ENCODE measurements at places on chromosomes 5 and 9. TPM values are rescaled to one million over a fixed set of nuclear protein-coding genes. Genes with fewer than 3 reads are reported as not detected.

DNA sequence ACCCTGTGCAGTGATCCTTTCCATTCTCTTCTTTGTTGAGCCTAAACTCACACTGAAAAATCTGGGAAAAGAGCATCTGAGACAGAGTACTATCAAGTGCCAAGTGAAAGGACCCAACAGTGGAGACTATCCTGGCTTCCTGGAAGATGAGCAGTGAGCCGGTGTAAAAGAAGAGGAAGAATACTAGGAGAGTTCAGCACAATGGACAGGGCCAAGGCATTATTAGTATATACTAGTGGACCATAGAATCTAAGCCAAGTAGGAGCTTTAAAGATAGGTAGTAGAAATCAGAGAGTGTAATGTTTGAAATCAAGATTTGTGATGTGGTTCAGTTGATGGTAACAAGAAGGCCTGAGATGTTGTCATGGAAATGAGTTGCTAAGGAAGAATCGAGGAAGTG is 140.8 kb downstream of the CAMK4 start:
- peak; percentile 59 for DNase-seq

- DNase-seq, result peak; percentile 83
Observed at GRCh38 chr5:157997991-157998504, 139.1 kb upstream of the CLINT1 start.

GRCh38 chr9:93173365-93174051 is 10.4 kb upstream of the WNK2 start:
- DNase-seq, result no peak

GRCh38 chr9:86925686-86926085 is 21.6 kb downstream of the GAS1 start:
- peak; percentile 47 for DNase-seq

DNA sequence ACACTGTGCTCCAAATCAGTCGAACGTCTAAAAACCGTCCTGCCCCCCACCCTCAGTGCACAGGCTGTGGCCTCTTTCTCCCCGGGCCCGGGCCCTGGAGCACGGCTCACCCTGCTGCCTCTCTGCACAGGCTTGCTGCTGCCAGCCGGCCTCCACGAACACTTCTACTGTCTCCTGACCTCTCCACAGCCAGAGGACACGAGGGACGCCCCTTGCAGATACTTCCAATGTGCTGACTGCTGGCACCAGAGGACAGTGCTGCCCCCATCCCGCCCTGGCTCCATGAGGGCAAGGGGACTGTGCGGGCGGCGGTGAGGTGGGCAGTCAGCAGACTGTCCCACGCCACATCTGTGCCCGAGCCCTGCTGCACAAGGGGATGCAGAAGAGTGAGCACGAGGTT is 174.8 kb downstream of the COL23A1 start:
- no peak for DNase-seq

GRCh38 chr5:132076983-132077382 is 3.4 kb downstream of the CSF2 start:
- DNase-seq, result no peak

HTR4 gene
- total RNA-seq, result not detected

RNF208 gene
- total RNA-seq, result 0.21 TPM

PCDHGB7 gene
- 1.4 TPM for total RNA-seq

MTREX gene
- total RNA-seq, result 97.1 TPM

CATSPER3 gene
- total RNA-seq, result not detected

TMEM232 gene
- total RNA-seq, result 4.2 TPM
